ENCODE measurements at places on chromosomes 7 and 10.

DNA sequence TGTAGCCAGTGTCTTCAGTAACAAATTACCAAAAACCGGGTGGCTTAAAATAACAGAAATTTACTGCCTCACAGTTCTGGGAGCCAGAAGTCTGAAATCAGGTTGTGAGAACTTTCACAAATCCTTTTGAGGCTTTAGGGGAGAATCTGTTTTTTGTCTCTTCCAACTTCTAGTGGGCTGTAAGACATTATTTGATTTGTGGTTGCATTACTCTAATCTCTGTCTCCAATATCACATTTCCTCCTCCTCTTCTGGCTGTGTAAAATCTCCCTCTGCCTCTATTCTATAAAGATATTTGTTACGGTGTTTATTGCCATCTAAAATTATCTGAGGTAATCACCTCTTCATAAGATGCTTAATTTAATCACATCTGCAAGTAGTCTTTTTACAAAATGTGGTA is 1039.6 kb upstream of the LRRN3 start:
- no peak for DNase-seq

GRCh38 chr10:128437786-128438345 is 311.6 kb upstream of the MKI67 start:
- no peak for DNase-seq

GRCh38 chr7:69062020-69062765 is 536.1 kb upstream of the AUTS2 start:
- DNase-seq, result no peak

GRCh38 chr7:55158541-55159382 is 139.9 kb downstream of the EGFR start:
- DNase-seq, result peak; percentile 41

DNA sequence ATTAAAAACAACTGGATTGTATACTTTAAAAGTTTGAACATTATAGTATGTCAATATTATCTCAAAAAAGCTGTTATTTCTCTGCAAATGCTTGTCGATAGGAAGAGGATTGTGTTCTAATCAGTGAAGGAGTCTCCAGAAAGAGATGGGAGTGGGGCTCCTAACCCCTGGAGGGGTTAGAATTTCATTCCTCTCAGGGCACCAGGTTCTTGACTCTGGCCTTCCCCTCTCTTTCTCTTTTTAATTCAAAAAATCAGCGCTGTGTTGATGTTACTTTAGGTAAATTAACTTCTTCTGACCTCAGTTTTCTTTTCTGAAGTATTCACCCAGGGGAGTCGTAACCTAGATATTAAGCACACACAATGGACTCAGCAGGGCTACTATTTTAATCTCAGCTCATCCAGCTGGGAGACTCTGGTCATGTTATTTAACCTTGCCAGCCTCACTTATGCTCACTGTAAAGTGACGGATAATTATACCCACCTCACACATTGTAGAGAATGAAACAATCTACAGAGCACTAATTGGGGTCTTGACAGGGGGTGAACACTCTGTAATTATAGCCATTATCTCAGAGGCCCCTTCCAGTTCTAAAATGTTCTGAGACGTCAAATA is 59.4 kb downstream of the GCC1 start:
- no peak for DNase-seq

GRCh38 chr10:23150091-23150490 is 42.0 kb upstream of the PTF1A start:
- DNase-seq, result no peak

DNA sequence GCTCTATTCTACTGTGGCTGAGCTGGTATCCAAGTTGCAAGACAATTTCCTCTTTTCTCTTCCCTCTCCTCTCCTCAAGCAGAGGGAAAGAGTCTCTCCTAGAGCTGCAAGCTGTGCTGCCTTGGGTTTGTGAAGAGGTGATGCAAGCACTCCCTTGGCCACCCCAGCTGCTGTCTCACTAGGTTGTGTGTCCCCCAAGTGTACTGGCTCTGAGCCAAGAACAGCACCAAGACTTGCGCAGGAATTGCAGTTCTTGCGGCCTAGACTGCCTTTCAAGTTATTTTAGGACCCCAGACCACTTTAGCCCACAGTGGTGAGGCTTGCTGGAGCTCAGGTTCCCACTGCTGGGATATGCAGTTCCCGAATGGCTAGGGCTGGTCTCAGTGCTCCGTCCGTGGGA is 411.6 kb downstream of the DPP6 start:
- no peak for DNase-seq

DNA sequence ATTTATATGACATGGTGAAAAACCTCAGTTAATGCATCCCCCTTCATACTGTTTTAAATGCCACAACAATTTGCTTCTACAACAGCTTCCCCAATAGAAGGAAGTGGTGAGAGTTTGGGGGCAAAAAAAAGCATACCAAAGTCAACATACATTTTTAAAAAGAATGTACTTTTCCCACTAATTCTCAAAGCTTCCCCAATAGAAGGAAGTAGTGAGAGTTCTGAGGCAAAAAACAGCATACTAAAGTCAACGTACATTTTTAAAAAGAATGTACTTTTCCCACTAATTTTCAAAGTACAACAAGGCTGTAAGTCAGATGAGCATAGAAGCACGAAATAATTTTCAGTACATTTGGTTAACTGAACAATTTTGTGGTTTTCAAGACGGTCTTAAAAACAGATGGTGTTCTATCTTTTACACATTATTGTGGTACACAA is 24.0 kb downstream of the WASL start:
- DNase-seq, result no peak

Measured in GM03348 (cell line).